Caco-2 (cell line): ENCODE measurements at places on chromosomes 1 and 21. TPM values are rescaled to one million over a fixed set of nuclear protein-coding genes. Genes with fewer than 3 reads are reported as not detected.

GRCh38 chr1:176619261-176619660, 156.3 kb downstream of the PAPPA2 start:
- H3K27me3 ChIP-seq = no peaks in the 10 kb centered on the region
- no peaks in the 10 kb centered on the region for H3K36me3 ChIP-seq
- no peak overlapping the region for H3K4me3 ChIP-seq
- no peaks in the 10 kb centered on the region for H3K4me1 ChIP-seq
- no peak for DNase-seq

LRRC42 gene
- 38.1 and 38.9 TPM in 2 replicates for total RNA-seq

RPS6KC1 gene
- 16.4 and 18.8 TPM in 2 replicates for total RNA-seq

- H3K27ac ChIP-seq = peak overlapping the region; percentile 72
- peak; percentile 73 for DNase-seq
- peaks cover 28% of the 10 kb centered on the region for H3K4me1 ChIP-seq
- H3K4me3 ChIP-seq = no peak overlapping the region
- no peaks in the 10 kb centered on the region for H3K36me3 ChIP-seq
- no peaks in the 10 kb centered on the region for H3K27me3 ChIP-seq
Observed at GRCh38 chr1:8239039-8239305, 78.9 kb upstream of the SLC45A1 start.

CACNA1S gene
- total RNA-seq = 0.07 TPM in 2 replicates

GRCh38 chr1:94979131-94979530, 52.2 kb upstream of the CNN3 start:
- no peak overlapping the region for H3K27ac ChIP-seq
- no peak overlapping the region for H3K4me3 ChIP-seq
- no peaks in the 10 kb centered on the region for H3K36me3 ChIP-seq

DNA sequence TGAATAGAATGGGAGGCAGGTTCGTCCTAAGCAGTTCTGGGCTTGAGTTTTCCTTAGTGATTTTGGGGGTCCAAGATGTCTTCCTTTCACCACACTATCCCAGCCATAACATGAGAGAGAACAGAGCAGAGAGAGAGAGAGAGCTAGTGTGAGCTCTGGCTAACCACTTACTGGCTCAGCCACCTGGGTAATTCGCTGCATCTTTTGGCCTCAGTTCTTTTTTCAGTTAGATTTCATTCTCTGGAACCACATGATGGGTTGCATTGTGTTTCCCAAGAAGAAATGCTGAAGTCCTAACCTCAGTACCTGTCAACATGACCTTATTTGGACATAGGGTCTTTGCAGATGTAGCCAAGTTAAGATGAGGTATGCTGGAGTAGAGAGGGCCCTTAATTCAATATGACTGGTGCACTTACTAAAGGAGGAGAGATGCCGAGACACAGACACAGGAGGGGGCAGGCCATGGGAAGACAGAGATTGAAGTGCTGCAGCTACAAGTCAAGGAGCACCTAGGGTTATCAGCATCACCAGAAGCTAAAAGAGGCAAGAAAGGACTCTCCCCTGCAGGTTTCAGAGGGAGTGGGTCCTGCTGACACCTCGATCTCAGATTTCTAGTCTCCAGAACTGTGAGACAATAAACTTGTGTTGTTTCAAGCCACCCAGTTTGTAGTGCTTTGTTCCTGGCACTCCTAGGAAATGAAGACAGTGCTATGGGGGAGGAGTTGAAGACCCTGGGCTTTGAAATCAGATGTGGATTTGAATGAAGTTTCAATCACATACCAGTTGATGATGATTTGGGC, 26.2 kb upstream of the TARBP1 start:
- no peak overlapping the region for H3K4me3 ChIP-seq
- H3K27ac ChIP-seq = no peak overlapping the region
- no peaks in the 10 kb centered on the region for H3K36me3 ChIP-seq
- no peak for DNase-seq
- peaks cover 23% of the 10 kb centered on the region for H3K4me1 ChIP-seq
- no peaks in the 10 kb centered on the region for H3K27me3 ChIP-seq

TMEM125 gene
- total RNA-seq = 22.8 and 25.9 TPM in 2 replicates
